ENCODE measurements at places on chromosomes 12 and 14. TPM values are rescaled to one million over a fixed set of nuclear protein-coding genes. Genes with fewer than 3 reads are reported as not detected.

Gene SYNJ2BP
- total RNA-seq: 20.7 TPM

Gene SLC4A8
- total RNA-seq: 9.0 TPM

Gene GLIPR1L1
- not detected for total RNA-seq

Gene ZNF740
- total RNA-seq: 10.8 TPM

Gene LRRC9
- under 0.01 TPM for total RNA-seq

Data from fibroblast of villous mesenchyme (primary cell).